ENCODE measurements at places on chromosomes 7 and 10. TPM values are rescaled to one million over a fixed set of nuclear protein-coding genes. Genes with fewer than 3 reads are reported as not detected.

The CHST3 gene
- 0.52 TPM for total RNA-seq

The TUBAL3 gene
- total RNA-seq, result not detected

The SFRP4 gene
- total RNA-seq, result not detected

The ERV3-1 gene
- total RNA-seq, result 9.7 TPM

The BHLHA15 gene
- 0.41 TPM for total RNA-seq

Measured in activated T-helper 2 cell treated with anti-CD3 and anti-CD28 coated beads, Interferon-gamma antibody, Interleukin-2, Interleukin-4, amounts not matched to agents 10 μg/mL and 5 μg/mL and 100 μg/mL, durations not matched to agents 14 hours and 24 hours and 36 hours (primary cell).